Activated gamma-delta T cell treated with anti-CD3 and anti-CD28 coated beads, Interleukin-2, amount 50 U/mL, for 16 hours (primary cell): ENCODE measurements at places on chromosomes 12 and 14.

DNA sequence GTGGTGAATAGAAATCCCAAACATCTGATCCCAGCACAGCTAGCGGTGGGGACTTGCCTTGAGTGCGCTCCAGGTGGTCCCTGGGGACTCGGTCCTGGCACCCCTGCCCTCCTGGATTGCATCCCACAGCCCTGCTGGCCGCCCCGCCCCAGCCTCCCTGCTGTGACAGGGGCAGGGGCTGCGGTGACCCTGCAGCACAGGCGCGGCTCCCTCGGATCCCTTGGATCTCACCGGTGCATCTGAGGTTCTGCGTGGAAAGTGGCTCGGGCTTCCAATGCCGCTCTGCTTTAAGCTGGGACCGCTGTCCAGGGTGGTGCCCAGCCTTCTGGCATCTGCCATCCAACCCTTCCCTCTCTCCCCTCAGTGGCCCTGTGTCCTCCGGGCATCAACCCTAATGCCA, 16.0 kb downstream of the ANKRD9 start:
- DNase-seq, result no peak

DNA sequence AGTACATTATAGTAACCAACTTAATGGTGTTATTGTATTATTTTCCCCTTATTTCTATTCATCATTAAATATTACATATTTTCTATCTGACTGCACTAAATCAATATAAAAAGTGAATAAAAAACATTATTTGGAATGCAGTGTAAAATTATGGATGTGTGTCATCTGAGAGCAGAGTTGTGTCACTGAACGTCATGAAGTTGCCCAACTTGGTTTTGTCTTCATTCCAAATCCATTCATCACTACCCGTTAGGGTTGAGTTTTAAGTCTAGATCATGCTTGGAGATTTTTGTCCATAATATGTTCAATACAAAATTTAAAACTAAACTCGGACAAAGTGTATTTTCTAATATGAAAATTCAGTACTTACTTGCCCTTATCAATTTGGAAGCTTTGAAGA, 16.1 kb downstream of the KLRF1 start:
- DNase-seq, result no peak

- no peak for DNase-seq
Measured at GRCh38 chr12:110530511-110530910, 28.4 kb downstream of the RAD9B start.

DNA sequence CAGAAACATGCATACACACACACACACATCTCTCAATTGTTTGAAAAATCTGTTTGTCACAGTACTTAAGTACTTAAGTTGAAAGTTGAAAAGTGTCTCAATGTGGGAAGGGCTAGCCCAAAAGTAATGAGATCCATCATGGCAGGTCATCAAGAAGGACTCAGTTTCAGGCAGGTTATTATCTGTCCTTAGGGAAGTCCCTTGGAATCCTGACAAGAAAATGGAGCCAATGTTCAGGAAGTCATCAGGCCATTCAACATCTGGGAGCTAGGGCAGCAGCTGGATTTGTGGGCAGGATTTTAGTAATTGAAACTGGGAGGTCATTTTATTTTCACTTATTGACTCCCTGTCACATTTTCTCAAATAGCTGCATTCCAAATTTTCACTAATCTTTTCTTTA, 56.0 kb downstream of the MSRB3 start:
- no peak for DNase-seq
